ENCODE measurements at places on chromosomes 7 and 10.

DNA sequence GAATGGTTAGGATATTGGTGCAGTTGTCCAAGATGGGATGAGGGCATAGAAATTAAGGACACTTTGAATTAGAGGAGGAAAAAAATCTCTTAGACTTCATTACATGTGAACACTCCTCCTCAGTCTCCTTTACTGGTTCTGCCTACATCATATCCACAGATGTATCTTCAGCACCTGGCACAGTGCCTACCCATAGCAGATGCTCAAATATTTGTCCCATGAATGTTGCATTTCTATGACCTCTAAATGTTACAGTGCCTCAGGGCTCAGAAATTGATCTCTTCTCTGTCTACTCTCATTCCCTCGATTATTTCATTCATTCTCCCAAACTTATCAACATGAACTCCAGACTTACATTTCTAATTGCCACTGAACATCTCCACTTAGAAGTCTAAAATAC is 17.1 kb downstream of the CNNM1 start:
- no peak for DNase-seq

DNA sequence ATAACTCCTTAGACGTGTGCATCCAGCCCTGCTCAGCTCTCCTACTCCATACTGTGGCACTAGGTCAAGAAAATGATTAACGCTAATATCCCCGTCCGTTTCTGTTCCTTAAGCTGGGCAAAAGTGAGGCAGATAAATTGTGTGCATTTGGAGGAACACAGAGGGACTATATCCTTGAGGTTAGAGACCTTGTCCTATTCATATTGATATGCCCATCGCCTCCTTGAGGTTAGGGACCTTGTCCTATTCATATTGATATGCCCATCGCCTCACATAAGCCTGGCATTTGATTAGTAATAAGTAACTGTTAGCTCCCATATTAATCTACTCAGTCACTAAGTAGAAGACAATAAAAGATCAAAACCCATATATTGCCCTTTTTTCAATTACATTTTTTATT is 12.9 kb upstream of the TAX1BP1 start:
- DNase-seq, result no peak

GRCh38 chr10:130491693-130492050 is 355.5 kb downstream of the GLRX3 start:
- DNase-seq, result no peak

DNA sequence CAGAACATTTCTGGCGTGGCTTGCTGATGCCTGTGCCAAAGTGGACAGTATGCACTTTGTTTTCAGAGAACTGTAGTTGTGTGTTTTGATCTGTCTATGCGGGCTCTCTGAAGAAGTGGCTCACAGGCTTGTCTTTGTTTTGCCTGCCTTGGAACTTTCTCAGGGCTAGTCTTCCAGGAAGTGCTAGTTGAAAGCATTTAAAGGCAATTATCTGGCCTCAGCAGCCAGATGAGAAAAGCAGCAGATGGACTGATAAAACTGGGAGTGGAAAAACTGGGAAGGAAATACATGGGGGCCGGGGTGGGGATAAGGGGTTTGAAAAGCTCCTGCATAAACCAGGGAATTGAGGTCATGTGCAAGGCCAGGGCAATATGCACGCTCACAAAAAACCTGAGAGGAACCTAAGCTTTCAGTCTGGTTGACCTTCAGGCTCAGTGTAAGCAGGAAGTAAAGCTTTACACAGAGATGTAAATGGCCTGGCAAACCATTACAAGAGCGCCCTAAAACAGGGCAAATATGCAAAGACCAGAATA is 94.5 kb downstream of the ZNF33B start:
- no peak for DNase-seq

DNA sequence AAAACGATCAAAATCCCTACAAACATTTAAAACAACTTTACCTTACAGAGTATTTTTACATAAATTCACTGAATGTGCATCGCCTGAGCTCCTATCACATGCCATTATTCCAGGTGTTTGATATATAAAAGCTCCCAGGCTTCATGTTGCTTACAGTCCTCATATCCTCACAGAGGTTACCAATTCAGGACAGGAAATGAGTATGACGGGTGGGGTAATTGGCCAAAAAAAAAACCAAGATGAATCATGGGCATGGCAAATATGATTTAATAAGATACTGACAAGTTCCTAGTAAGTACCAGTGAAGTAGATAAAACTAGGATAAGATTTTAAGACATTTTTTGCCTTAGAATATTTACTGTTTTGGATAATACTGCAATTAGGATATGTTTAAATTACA is 135.8 kb downstream of the KMT2E start:
- no peak for DNase-seq

GRCh38 chr10:3068201-3068967 is 1.0 kb downstream of the PFKP start:
- DNase-seq, result peak; percentile 56

- DNase-seq, result no peak
Measured at GRCh38 chr7:148979827-148980226, 48.5 kb downstream of the PDIA4 start.

- DNase-seq, result no peak
Measured at GRCh38 chr10:96541921-96542320, 28.2 kb upstream of the TLL2 start.

DNA sequence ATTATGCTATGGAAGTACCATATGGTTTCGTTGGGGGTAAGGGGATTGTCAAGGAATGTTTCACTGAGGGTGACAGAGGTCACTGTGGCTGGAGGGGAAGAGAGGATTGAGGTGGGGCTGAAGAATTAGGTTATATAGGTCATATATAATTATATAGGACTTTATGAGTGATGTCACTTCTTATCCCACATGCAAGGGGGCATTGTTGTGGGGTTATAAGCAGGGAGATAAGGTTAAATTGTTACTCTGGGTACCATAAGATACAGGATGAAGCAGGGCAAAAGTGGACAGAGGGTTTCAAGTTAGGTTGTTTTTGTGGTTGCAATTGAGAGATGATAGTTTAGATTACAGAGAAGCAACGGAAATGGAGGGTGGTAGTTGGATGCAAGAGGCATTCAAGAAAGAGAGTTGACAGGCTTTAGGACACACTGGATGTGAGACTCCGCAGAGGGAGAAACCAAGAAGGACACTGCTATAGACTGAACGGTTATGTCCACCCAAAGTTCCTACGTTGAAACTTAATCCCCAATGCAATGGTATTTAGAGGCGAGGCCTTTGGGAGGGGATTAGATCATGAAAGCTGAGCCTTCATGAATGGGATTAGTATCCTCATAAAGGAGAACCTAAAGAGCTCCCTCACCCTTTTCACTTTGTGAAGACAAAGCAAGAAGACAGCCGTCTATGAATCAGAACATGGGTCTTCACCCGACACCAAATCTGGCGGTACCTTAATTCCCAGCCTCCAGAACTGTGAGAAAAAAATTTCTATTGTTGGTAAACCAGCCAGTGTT is 7.0 kb upstream of the PRR15 start:
- DNase-seq, result no peak

DNA sequence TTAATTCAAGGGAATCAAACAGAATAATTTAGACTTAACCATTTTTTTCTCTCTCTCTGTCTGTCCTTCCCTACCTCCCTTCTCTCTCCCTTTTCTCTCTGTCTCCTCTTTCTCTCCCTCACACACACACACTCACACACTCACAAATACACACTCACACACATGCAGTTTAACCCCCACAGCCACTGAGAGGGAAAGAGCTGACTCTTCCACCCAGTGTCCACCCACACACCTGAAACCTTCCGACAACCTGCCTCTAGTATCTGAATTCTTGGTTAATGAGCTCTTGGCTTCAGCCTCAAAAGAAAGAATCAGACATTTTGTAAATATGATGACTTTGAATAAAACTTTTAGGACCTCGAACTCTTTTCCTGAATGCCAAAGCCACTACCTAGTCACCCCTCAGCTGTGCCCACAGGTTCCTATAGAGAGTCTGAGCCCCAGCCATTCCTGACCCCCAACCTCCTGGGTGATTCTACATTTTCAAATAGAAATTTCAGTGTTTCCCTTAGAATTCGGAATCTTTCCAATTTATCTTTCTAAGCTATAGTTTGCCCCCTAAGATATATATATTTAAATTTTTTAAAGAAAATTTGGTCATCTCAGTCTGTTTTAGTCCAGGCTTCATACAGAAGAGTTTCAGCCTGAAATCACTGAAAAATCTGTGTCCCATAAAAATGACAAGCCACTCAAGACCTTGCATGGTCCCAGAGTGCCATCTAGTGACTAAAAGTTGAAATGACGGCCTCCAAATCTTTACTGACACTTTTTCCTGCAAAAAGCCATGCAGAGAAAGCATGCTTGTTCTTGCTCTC is 202.8 kb downstream of the IPMK start:
- peak; percentile 1 for DNase-seq

DNA sequence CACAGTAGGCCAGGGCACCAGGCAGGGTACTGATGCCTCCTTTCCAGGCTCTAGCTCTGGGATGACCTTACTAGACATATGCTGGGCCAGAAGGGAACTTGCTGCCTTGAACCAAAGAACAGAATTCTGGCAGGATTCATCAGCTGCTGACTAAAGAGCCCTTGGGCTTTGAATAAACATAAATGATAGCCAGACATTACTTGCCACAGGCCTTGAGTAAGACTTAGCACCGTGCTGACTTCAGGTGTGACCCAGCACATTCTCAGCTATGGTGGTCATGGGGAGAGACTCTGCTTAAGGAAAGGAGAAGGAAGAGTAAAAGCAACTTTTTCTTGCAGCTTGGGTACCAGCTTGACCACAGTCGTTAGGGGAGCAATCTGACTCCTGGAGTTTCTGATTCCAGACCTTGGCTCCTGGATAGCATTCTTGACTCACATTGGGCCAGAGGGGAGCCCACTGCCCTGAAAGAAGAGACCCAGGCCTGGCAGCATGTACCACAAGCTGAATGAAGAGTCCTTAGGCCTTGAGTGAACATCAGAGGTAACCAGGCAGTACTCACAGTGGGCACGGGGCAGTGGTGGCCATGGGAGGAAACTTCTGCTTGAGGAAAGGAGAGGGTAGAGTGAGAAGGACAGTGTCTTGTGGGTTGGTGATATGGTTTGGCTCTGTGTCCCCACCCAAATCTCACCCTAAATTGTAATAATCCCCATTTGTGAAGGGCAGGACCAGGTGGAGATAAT is 926.1 kb upstream of the SORCS1 start:
- DNase-seq, result no peak

GRCh38 chr7:19362099-19362498 is 216.9 kb upstream of the FERD3L start:
- DNase-seq, result no peak

- no peak for DNase-seq
Measured at GRCh38 chr7:128267595-128267924, 26.5 kb downstream of the LEP start.

DNA sequence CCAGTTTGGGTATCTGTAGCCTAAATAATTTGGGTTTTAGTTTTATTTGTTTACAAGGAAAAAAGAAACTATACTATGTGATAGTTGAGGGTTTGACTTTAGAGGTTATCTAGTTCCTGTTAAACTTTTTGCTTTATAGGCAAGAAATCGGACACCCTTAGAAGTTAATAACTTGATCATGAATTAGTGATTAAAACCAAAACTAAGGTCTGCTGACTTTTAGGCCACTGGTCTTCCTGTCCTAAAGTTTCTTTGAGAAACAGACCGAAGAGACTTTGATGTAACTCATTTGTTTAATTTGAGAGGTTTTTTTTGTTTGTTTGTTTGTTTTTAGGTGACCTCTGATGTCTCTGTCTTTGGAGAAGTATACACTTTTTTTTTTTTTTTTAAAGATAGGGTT is 59.7 kb downstream of the PHTF2 start:
- no peak for DNase-seq

DNA sequence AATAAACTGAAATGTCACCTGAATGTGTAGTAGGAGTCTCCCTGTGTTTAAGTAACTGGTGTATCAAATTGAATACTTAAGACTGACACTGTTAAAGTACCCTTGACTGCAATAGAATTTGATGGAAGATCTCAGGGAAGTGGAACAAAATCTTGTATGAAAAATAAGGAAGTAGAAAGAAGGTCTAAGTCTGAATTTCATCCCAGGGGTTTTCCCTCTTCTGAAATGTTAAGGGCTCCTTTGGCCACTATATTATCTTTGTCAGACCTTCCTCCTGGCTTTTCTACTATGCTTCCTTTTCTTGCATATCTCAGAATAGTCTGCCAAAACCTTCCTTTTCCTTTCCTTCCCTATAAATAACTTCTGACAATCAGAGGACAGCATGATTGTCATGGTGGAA is 59.6 kb downstream of the BLNK start:
- DNase-seq, result no peak

DNA sequence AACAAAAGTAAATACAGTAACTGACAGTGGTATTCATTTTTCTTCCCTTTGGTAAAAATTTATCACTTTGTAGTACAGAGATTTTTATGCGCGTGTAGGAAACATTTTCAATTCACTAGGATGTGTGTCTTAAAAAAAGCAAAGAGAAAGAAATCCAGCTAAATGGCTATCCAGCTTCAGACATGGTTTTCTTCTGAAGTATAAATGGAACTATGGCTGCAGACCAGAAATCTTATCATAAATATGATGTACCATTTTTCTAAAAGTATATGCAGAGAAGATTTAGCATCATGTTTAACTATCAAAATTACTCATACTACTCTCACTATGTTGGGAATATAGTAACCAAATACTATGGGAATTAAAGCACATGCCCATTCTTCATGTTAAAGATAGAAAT is 328.4 kb upstream of the SMIM30 start:
- no peak for DNase-seq

- no peak for DNase-seq
Measured at GRCh38 chr10:83945982-83946718, 193.2 kb upstream of the GHITM start.

DNA sequence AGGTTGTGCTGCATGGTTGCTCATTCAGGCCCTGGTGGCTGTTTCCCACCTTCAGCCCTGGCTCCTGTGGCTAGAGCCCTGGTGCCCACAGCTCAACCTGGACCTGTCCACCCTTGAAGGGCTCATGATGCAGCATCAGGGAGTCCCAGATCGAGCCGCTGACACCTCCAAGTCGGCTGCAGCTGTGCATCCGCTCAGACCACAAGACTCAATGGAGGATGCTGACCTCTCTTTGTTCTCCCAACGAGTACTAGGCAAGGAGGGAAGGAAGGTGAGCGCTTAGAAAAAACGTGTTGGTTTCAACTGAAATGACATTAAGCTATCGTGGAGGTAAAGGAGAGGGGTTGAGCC is 9.5 kb upstream of the C10orf95 start:
- no peak for DNase-seq

- DNase-seq, result no peak
Measured at GRCh38 chr7:17696422-17696821, 243.9 kb downstream of the SNX13 start.

GRCh38 chr10:113245286-113245685 is 295.2 kb downstream of the TCF7L2 start:
- DNase-seq, result no peak

GRCh38 chr10:117662751-117663540 is 120.4 kb downstream of the EMX2 start:
- DNase-seq, result no peak

GRCh38 chr10:44399659-44400451 is 15.0 kb upstream of the CXCL12 start:
- DNase-seq, result no peak

GRCh38 chr7:116577320-116577871 is 52.6 kb downstream of the CAV1 start:
- peak; percentile 18 for DNase-seq

GRCh38 chr10:133180965-133181639 is 21.1 kb downstream of the KNDC1 start:
- DNase-seq, result no peak
